ENCODE measurements at places on chromosomes 13 and 19.

GRCh38 chr13:107608736-107609135 lies 606.6 kb downstream of the LIG4 start:
- no peak for DNase-seq

- DNase-seq = no peak
These were observed 61.0 kb upstream of the RAP2A start for GRCh38 chr13:97372936-97373335.

DNA sequence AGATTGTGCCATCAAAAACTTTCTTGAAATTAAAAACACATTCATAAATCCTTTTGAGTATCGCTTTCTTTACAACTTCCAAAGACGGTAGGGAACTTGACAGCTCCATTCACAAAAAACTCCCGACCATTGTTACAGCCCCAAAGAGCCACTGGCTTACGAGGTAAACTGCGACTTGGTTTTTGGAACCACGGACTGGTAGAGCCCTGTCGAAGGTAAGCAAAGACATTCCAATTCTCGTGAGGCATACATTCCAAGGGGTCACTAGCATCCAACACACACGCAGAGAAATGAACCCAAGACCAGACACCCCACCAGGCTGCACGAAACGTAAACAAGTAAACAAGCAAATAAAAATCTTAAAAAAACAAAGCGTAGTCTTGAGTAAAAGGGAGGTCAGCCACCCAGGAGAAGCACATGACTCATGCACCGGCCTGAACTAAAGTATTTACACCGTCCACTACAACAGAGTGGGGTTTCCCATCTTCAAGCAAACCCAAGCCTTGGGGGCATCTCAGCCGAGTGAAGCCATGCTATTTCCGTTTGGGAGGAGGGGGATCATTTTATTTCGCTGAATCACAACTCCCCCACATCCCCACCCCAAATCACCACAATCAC lies 1.4 kb downstream of the BRD4 start:
- no peak for DNase-seq

DNA sequence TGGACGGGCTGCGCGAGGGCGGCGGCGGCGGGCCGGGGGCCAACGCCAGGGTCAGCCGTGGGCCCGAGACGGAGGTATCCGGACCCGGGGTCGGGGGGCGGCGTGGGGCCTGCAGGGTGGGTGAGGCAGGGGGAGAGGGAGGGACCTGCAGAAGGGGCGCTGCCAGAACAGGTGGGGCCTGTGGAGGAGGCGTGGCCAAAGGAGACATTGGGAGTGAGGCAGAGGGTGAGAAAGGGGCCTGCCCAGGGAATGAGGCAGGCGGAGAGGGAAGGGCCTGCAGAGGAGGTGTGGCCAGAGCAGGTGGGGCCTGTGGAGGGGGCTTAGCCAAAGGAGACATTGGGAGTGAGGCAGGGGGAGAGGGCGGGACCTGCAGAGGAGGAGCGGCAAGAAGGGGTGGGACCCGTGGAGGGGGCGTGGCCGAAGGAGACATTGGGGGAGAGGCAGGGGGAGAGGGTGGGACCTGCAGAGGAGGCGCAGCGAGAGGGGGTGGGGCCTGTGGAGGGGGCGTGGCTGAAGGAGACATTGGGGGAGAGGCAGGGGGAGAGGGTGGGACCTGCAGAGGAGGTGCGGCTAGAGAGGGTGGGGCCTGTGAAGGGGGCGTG lies 4.2 kb downstream of the PRR36 start:
- DNase-seq = no peak

DNA sequence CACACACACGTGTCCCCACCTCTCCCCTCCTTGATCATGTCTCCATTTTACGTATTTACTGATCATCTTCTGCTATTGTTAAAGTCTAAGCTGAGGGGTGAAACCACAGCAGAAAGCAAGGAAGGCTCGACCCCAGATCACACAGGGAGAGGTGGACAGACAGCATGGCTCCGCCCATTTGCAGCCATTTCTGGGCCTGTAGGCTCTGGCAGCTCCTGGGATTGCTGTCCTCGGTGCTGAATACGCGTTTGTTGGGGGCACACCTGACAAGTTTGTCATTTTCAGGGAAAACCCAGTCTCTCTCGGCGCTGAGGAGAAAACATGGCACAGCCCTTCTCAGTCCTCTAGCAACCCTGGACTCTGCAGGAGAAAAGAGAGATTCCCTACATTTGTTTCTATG lies 8.0 kb downstream of the TMEM86B start:
- DNase-seq = no peak

All from GM12892 (cell line).